NAMALWA (cell line): ENCODE measurements at places on chromosomes 7 and 10.

DNA sequence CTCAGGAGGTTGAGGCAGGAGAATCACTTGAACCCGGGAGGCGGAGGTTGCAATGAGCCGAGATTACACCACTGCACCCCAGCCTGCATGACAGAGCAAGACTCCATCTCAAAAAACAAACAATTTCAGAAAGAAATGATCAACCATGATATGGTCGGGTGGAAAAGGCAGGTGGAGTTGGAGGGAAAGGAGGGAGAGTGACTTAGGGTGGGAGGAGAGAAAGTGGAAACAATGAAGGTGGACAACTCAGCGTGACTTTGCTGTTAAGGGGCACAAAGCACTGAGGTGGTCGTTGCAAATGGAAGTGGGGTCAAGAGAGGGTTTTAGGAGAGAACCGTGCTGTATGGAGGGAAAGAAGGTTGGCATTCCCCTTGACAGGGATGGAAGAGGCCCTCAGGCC is 30.0 kb upstream of the FXYD4 start:
- no peak for DNase-seq

- no peak for DNase-seq
Measured at GRCh38 chr10:107025676-107026075, 138.8 kb downstream of the SORCS1 start.

DNA sequence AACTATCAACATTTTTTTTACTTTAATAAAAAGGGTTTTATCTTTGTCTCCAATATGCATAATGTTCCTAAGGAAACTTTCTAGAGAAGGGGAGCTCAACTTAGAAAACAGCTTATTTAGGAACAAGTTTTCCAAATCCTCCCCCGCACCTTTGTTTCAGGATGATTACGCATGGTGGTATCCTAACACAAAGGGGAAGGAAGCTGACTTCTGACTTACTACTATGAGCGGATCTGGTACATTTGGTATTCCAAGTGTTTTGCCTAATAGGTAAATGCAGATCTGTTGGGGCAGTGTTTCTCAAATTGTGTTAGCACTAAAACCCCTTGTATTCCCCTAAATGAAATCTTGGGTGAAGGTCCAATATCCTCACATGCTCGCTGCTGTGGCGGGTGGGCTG is 229.3 kb upstream of the KLF14 start:
- DNase-seq, result no peak

- DNase-seq, result no peak
Measured at GRCh38 chr7:47948141-47948790, at the start of gene PKD1L1. TSS of gene PKD1L1 (minus strand) at chr7:47948466. CDS start at chr7:47948440, 26 bp downstream.

- no peak for DNase-seq
Measured at GRCh38 chr10:108616559-108617285, 1306.6 kb downstream of the XPNPEP1 start.

GRCh38 chr10:57657164-57657765 is 610.4 kb downstream of the IPMK start:
- DNase-seq, result peak; percentile 67

DNA sequence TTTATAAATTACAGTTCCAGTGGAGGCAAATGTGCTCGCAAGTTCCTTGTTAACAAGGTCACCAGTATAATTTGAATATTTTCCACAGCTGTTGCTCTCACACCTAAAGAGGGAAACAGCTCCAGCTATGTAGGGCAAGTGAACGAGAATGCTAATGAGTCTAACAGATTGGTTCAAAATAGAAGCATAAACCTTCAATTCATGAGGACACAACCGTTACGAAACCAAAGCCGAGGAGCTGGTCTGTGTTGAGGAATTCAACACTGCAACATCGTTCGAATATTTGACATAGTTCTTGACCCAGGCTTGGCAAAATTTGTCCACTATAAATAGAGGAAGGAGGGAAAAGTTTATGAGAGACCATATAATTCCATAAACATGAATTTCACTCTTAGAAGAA is 161.3 kb downstream of the KLF6 start:
- DNase-seq, result peak; percentile 86
